ENCODE measurements at places on chromosomes 2 and 18. TPM values are rescaled to one million over a fixed set of nuclear protein-coding genes. Genes with fewer than 3 reads are reported as not detected.

Gene OXER1
- total RNA-seq, result 3.7 TPM

Gene NETO1
- total RNA-seq, result not detected

Gene SMAD4
- 108 TPM for total RNA-seq

Gene TMEM178A
- total RNA-seq, result 2.7 TPM

Gene TNS1
- total RNA-seq, result 469 TPM

Gene DNAH7
- 5.0 TPM for total RNA-seq

Gene CYS1
- 27.8 TPM for total RNA-seq

Gene TUBA3E
- not detected for total RNA-seq

GRCh38 chr2:63027220-63027619 lies 23.4 kb upstream of the OTX1 start:
- no peak for DNase-seq

DNA sequence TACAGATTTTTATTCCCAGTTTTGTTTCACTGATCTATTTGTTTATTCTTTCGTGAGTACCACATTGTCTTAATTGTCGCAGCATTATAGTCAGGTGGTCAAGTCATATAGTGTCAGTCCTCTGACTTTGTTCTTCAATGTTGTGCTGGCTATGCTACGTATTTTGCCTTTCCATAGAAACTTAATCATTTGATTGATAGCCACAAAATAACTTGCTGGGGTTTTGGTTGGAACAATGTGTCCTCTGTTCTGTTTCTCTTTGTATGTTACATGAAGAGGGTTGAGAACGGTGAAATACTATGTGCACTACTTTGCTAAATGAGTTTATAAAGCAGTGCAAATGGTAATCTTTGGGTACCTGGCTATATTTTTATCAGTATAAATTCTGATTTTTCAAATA lies 64.9 kb upstream of the TTC27 start:
- DNase-seq, result no peak

GRCh38 chr2:208549546-208550158 lies 143.1 kb downstream of the PTH2R start:
- no peak for DNase-seq

GRCh38 chr2:71664161-71664560 lies 210.8 kb downstream of the DYSF start:
- DNase-seq, result no peak

GRCh38 chr2:182867426-182868053 lies 1.1 kb upstream of the FRZB start:
- no peak for DNase-seq

GRCh38 chr2:213152888-213153287 lies 1.5 kb upstream of the IKZF2 start:
- DNase-seq, result no peak

GRCh38 chr2:96970910-96971309 lies 15.5 kb downstream of the FAM178B start:
- DNase-seq, result no peak

DNA sequence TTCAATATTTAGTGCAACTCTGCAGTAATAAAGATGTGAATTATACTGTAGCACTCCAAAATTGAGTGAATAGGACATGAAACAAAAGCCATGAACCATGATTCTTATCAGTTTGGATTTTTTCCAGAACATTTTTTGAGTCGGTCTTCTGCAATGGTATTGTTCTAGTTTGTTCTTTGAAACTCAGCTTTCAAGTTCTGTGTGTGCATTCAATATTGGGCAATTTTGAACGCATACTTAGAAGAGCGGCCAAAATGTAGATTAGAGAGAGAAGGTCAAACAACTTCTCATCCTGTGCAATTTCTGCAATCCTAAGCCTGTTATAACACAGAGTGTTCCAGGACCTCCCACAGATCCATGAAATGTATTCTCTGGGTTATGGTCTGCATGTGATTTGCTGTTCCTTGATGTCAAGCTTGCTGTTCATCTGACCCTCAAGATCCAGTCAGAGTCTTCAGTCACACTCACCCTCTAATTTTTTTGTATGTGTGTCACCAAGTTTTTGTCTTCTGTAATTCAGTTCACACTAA lies 48.3 kb downstream of the TSPYL6 start:
- DNase-seq, result no peak

GRCh38 chr18:56803051-56803450 lies 151.9 kb downstream of the WDR7 start:
- DNase-seq, result no peak

DNA sequence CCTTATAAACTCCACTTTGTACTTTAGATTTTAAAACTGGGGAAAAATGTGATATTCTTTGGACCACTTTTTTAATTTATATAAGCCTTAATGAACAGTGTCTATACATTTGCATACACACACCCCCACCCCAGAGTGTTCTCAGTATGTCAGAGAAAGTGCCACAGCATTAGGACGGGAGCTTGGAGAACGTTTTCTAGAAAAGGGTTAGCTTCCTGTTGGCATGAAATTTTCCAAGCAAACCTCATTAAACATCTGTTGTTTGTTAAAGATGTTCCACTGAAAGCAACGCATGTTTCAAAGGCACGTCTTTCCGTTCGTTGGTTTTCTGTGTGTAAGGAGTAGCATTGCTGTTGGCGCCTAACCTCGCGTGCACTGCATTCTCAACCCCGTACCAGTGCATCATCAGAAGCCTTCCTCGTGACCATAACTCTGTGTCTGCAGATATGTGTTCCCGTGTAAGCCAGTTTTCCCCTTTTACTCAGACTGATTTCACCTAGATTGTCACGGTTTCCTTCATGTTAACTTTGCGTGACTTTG lies 228.5 kb downstream of the ALPK2 start:
- no peak for DNase-seq

- DNase-seq, result no peak
These were observed 43.1 kb upstream of the SLC39A10 start for GRCh38 chr2:195613922-195614321.

DNA sequence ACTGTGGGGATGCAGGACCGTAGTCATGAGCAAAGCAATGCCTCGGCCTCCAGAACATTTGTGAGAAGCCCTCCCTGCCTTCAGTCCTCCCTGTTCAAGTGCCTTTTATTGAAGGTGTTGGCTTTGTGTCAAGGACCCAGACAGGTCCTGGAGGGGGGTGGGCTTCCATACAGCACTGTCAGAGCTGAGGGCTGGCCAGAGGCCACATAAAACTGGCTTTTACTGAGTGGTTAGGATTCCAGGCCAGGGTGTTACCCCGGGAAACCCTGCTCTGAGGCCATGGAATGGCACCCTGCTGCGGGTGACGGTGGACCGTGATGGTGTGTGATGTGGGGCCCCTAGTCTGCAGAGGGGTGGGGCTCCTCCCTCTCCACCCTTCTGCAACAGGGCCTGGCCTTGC lies 41.6 kb downstream of the TOGARAM2 start:
- DNase-seq, result no peak

DNA sequence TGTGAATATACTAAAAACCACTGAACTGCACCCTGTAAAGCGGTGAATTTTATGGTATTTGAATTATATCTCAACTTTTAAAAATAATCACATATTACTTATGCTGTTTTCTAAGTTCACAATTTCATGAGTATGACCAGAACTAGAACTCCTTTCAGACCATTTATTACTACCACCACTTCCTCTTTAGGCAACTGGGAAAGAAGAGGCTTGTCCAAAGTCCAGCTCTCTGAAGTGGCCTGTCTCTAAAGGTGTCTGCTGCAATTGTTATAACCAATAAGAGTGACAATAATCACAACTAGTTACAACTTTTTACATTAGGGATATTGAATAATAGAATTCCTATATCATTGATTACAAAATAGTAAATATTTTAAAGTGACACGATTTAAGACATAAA lies 267.9 kb upstream of the PIK3C3 start:
- no peak for DNase-seq

DNA sequence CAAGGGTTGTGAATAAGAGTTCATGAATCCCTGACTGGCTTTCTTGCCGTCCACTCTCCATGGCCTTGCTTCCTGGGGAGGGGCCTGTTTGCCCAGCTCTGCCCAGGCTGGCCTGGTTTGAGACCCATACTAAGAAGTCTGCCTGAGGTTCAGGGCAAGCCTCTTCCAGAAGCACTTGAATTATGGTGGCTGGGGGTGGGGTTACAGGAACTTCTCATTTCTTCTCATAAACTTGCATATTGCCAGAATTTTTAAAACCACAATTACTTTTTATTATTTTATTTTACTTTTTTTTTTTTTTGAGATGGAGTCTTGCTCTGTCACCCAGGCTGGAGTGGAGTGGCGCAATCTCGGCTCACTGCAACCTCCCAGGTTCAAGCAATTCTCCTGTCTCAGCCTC lies 42.0 kb downstream of the GORASP2 start:
- no peak for DNase-seq

DNA sequence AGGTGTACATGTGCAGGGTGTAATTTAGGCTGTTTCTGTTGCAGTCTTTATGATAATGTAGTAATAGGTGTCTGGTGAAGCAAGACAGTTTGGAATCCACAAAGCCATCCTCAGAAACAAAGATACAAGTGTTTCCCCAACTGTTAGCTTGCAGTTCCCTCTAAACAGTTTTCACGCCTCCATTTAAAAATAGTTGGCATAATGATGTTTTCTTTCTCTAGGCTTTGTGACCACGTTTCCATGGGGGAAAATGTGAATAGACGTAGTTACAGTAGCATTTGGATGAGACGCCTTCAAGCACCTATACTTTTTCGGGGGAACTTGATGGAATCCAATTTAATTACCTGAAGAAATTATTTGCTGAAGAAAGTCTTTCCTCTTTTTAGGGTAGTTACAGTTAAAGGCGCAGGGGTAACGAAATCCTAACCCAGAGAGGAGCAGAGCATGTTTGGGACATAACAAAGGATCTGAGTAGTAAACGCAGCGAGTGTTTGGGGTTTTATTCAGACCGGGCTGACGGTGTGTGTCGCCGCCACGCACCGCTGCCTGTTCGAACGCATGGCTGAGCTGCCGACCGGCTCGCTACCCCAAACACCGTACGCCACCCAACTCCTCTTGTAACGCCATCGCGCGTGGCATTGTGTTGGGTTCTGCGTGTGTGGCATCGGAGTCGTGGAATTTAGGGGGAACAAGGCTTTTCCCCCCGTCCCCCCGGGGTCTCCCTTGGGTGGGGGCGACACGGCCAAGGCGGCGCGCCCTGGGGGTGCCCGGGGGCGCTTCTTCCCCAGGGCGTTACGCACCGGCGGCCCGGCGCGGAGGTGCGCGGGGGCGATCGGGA lies 681 bp upstream of the NRP2 start:
- no peak for DNase-seq

- DNase-seq, result no peak
These were observed 12.4 kb downstream of the ALPK2 start for GRCh38 chr18:58616446-58616845.

GRCh38 chr18:76420898-76421684 lies 74.0 kb downstream of the ZNF516 start:
- DNase-seq, result no peak

- DNase-seq, result no peak
These were observed 348.8 kb upstream of the ETAA1 start for GRCh38 chr2:67048314-67048713.

GRCh38 chr2:23350792-23351355 lies 34.1 kb upstream of the KLHL29 start:
- no peak for DNase-seq

DNA sequence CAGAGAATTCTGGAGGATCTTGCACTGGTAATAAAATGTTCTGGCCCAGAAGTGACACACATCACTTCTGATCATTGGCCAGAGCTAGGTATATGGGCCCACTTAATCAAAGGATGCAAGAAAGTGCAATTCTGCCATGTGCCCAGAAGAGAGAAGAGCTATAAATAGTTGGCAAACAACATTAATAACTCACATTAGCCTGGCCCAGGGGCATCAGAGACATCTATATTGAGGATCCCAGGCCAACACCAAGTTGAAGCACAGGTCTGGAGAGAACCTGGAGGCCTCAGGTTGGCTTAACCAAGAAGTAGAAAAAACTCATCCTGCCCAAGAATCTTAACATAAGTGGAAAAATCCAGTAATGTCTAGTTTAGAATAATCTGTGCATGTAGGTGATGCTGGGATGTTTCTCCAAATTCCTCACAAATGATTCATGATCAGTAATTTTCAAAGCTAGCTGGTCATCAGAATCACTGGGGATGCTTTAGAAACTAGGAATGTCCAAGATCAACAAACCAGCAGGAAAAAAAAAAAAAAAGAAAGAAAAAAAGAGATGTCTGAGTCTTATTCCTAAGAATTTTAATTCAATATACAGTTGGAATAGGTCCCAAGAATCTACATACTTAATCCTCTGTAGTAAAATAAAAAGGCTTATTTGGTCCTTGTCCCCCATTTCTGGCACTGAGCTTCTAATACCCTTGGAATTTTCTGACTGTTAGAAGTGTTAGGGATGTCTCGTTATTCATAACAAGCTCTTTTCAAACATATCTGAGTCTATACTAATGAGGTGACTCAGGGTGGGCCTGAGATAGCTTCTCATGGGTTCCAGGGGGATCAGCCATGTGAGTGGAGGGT lies 35.0 kb upstream of the EVA1A start:
- no peak for DNase-seq

DNA sequence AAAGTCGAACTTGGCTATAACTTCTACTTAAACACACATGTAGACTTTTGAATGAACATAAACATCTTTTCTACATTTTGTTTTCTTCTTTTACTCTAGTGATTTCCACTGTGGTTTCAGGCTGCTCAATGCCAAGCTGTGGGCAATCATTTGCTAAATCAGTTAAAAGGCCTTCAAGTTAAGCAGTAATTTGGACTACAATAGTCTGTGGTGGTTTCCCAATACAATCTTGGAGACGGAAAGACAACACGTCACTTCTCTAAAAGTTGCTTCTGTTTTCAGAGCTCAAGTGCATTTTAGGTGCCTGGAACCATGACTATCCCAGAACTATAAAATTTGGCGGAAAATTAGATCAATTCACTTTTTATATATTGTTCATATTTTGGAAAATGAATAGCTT lies 69.4 kb downstream of the TXNL1 start:
- DNase-seq, result no peak

DNA sequence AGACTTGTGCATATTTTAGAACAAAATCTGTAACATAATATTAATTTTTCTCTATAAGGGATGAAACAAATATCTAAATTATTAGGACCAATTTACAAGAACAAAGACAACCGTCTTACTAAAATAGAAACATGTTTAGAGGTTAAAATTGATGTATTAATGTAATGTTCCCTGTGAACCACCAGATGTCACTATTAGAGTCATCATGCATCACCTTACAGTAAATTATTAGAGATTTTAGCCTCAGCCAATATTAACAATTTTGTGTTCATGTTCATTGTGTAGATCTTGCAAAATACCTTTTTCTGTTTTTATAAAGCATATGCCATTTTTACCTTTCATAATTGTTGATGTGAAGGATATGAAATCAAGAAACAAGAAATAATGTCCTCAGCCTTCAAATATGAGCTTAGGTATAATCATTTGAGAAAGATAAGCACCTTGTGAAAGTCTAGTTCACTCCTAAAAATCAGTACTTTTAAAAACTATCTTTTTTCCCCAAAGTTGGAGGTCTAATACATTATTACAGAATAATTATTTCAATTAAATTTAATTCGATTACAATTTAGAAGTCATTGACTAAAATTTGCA lies 344.3 kb upstream of the KCNH7 start:
- DNase-seq, result no peak

- no peak for DNase-seq
These were observed 20.9 kb downstream of the TSN start for GRCh38 chr2:121776361-121776760.

DNA sequence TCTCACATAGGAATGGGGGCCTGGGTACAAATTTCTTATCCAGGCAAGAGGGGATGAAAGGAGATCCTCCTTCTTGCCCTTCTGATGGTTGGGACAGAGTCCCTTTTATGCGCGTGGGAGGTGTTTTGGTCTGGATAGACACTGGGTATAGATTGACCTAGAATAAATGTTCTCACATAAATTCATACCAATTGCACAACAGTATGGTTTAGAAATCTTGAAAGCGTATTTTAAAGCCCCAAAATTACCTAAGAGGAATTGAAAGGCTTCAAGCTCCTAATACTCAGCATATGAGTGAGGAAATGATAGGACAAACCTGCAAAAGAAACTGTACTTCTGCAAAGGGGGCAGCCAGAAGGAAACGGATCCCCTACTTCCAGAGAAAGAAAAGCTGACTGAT lies 2.6 kb upstream of the BCL2 start:
- no peak for DNase-seq

Measured in mucosa of gallbladder (tissue), 1 donor.